ENCODE measurements at places on chromosomes 1 and 21. TPM values are rescaled to one million over a fixed set of nuclear protein-coding genes. Genes with fewer than 3 reads are reported as not detected.

Gene S100A1
- total RNA-seq = 17.9 TPM

Gene PRCC
- 21.2 TPM for total RNA-seq

Gene ZNF648
- total RNA-seq = not detected

Gene CD2
- 4.3 TPM for total RNA-seq

Gene OR2AK2
- not detected for total RNA-seq

Gene FTCD
- total RNA-seq = 1.2 TPM

Gene CASZ1
- total RNA-seq = 60.2 TPM

- no peak for DNase-seq
Measured at GRCh38 chr1:42177541-42177981, 13.0 kb upstream of the GUCA2A start.

GRCh38 chr21:46041183-46041582, 56.7 kb upstream of the COL6A2 start:
- no peak for DNase-seq

DNA sequence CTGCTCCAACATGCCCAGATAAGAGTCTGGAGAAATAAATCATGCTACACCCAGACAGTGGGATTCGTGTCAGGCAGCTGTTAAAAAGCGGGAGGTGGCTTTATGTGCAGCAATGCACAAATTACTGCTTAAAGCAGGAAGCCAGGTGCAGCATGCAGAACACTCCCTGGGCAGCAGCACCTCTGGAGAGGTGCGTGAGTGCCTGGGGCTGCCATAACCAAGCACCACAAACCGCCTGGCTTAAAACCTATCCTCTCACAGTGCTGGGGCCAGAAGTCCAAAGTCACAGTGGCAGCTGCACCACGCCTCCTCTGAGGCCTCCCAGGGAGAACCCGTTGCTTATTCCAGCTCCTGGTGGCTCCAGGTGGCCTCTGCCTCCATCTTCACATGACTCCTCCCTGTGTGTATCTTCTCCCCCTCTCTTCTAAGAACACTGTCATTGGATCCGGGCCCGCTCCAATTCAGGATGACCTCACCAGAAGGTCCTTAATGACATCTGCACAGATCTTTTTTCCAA, 115.6 kb downstream of the SIK1 start:
- DNase-seq = no peak

DNA sequence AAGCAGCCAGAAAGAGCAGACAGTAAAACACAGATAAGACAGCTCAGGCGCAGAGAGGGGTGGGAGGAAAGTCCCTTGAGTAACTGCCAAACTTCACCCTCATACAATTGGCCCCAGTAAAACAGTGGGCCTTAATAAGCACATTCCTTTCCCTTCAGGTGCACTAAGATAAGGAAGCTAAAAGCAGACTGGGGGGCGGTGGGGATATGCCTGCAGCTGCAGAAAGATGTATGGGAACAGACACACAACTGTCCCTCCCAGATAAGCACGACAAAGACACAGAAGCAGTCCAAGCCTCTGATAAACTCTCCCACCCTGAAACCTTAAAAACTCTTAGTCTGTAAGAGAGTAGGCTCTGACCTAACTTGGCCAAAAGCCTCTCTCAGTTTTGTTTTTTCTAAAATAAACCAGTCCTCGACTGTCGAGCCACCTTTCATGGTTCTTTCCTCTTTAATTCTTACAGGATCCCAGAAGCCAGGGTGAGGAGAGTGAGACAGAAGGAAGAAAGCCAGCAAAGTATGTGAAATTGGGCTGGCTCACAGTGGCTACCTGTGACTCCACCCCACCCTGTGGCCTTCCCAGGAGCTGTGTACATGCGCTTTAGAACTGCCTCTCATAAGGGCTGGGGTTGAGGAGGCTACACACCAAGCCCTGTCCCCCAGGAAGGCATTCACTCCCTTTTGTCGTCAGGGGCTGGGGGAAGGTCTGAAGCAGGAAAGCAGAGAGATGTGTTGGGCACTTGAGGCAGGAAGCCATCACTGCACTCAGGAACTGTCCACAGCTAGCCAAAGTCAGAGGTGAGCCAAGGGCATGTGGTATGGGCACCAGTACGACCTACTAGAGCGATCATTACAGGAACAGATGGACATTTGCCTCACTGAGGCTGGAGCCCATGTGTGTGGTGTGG, 4.6 kb downstream of the PGLYRP4 start:
- peak; percentile 79 for DNase-seq

GRCh38 chr1:188903241-188903640, 1574.4 kb downstream of the BRINP3 start:
- DNase-seq = no peak

GRCh38 chr1:37100310-37100709, 66.0 kb upstream of the GRIK3 start:
- DNase-seq = no peak

DNA sequence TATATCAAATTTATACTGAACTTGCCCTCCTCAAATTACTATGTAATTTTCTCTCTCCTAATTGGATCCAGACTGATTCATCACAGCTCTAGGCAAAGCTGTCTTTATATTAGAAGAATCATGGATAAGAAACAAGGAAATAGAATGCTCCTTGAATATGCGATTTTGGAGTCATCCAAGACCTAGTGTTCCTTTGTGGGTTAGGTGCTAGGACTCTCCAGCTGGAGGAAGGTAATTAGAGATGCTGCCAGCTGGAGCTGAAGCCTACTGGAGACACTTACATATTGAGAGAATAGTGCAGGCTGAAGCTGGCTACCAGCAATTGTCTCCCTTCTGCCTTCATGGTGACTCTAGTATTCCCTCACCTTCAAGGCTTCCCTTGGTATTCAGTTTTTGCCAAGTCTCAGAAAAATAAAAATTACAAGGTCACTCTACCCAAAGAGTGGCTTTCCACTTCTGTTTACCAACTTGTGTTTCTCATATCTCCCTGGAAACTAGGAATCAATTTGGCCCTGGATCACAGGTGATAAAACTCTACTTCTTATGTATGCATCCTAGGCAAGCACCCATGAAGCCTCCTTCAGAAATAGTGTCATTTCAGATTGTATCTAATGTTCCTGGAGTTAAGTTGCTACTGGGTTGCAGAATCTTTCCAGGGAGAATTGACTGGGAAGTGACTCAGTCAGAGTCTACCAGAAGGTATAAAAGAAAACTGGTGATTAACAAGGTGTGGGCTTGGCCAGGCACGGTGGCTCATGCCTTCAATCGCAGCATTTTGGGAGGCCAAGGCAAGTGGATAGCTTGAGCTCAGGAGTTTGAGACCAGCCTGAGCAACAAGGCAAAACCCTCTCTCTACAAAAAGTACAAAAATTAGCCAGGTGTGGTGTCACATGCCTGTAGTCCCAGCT, 24.4 kb upstream of the DOCK7 start:
- no peak for DNase-seq

GRCh38 chr1:98410082-98410481, 251.4 kb upstream of the SNX7 start:
- DNase-seq = no peak

GRCh38 chr1:218304281-218305039, 19.4 kb downstream of the RRP15 start:
- DNase-seq = no peak

DNA sequence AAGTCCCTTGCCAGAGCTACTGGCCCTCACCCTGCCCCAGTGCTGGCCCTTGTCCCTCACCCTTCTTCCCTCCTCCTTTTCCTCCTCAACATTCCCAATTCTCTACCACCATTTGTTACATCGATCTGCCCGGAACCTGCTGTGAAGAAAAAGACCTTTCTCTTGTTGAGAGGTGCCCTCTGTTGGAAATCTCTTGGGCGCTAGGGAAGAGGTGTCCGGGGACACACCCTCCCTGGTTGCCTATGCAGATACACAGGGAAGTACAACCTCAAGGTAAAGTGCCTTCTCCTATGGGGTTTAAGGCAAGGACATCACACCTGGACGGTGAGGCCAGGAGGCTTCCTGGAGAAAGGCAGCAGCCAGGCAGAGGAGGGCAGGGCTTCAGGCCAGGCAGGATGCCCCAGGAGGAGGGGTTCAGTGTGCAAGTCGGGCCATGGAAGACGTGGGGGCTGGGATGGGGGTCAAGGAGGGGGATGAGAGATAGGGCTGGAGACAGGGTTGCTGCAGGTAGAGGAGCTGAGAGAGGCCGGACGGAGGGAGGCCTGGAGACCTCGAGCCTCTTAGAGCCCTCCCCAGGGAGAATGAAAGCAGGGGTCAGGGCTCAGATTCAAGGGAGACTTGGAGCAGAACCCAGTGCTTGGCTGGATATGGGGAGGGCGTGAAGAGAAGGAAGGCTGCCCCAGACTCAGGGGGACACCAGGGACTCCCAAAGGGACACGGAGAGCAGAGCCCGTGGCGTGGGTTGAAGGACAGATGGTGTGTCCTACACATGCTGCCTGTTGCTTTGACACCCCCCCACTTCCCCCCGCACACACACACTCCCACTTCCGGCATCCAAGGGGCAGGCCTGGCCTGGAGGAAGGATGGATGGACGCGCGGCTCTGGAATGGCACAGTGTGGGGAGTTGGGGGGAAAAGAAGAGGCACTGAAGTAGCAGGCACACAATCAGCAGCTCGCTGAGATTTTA, 44.5 kb downstream of the RIPK4 start:
- no peak for DNase-seq

DNA sequence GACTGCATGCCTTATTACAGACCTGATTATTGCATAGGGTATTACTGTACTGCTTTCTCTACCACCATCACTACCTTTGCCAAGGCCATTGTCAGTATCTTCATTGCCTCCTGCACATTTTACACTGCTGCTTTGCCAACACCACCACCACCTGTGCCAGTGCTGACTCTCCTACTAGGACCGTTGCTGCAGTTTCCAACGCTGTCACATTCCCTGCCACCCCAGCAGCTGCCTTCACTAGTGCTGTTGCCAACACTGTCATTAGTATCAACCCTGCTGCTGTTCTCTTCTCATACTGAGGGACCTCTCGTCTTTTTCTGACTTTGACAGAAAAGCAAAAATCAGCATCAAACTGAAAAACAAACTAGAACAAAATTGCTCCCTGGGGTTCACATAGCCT, 394.9 kb upstream of the B3GALT2 start:
- DNase-seq = no peak

DNA sequence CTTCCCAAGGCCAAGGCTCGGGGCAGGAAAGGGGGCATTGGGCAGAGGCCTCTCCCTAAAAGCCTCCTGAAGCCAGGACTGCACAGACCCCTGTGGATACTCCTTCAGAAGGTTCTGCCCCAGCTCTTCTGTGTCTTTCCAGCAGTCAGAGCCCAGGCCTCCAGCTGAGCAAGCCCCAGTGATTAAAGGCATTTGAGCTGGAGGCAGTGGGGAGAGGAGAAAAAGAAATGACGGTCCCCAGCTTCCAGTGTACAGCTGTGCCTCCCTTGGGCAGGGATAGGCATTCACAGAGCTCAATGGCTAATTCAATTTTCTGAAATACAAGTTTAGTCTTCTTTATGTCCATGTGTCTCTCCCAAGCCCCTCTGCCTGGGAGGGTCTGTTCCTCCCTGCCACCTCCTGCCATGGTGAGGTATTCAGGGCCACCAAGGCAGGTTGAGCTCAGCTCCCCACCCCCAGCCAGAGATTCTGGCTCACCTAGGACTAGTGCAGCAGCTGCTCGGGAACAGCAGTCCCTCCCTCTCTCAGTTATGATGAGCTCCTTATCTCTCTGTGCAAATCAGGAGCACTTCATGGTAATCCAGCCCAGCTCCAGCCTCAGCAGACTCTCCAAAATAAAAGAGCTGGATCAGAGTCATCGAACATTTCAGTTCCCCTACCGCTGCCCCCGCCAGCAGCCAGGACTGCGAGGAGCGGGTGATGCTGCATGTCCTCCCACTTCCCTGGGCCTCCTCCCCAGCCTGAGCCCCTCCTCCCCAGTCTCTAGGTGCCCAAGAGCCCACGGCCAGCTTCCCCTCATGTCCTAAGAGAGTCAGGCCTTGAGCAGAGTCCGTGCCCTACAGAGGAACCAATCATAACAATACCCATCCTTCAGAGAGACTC, 208.4 kb upstream of the ZC3H12A start:
- DNase-seq = no peak

DNA sequence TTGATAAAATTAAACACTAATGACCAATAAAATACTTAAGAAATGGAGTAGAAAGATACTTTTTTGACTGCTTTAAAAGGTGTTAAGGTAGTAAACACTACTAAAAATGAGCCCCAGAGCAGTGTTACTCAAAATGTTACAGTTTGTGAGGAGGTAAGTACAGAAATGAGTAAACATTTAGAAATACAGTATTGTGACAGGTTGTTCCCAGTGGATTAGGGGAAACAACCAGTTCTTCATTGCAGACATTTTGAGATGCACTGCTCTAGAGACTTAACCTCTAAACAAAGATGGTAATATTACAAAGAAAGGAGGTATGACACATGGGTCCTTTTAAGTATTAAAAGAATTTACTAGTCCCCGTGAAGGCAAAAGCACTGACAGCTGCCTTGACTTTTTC, 12.7 kb downstream of the DHX9 start:
- DNase-seq = no peak

- DNase-seq = no peak
Measured at GRCh38 chr1:156509424-156510034, 9.0 kb upstream of the MEF2D start.

- no peak for DNase-seq
Measured at GRCh38 chr1:16440131-16440469, 424 bp upstream of the NECAP2 start.

GRCh38 chr1:79501153-79501552, 494.6 kb upstream of the ADGRL4 start:
- DNase-seq = no peak

DNA sequence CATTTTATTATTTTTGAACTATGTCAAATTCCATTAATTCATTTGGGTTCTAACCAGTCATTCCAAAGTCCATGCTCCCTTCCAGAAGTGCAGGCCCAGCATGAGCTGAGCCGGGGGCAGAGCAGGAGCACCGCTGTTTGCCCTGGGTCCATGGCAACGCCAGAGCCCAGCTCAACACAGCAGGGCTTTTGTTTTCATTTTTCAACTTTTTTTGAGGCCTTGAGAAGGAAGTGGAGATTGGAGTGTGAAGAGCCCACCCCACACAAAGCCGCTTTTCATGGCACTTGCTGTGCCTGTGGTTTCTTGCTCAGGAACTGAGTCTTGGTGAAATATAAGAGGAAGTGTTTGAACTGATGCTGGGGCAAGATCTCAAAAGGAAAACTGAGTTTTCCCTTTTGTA, 13.2 kb upstream of the PRMT2 start:
- no peak for DNase-seq

DNA sequence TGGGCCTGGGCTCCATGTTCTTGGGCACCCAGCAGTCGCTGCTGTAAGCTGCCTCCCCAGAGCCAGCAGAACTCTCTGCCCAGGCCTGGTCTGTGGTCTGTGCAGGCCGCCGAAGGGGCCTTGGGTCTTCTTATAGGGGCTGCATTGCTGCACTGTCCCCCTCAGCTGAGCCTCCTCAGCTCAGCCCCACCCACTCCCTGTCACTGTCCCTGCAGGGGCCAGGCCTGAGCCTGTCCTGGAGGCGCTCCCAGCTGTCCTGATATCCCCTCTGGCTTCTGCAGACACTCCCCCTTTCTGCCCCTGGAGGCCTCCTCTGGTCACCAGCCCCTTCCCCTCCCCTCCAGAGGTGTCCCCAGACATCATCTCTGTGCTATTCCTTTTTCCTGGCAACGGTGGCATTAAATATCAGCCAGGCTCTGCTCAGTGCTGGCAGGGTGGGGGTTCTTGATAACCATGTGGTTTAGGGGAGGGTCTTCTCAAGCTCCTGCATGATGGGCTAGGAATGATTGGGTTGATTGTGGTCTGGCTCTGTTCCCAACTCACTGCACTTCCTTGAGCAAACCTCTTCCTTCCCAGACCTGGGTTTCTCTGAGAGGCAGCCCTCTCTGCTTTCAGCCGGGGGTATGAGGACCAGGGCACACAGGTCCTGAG, 3.7 kb upstream of the FOXO6 start:
- no peak for DNase-seq
